Lower leg skin (tissue), 4 donors: ENCODE measurements at places on chromosomes 4 and X. TPM values are rescaled to one million over a fixed set of nuclear protein-coding genes. Genes with fewer than 3 reads are reported as not detected.

DNA sequence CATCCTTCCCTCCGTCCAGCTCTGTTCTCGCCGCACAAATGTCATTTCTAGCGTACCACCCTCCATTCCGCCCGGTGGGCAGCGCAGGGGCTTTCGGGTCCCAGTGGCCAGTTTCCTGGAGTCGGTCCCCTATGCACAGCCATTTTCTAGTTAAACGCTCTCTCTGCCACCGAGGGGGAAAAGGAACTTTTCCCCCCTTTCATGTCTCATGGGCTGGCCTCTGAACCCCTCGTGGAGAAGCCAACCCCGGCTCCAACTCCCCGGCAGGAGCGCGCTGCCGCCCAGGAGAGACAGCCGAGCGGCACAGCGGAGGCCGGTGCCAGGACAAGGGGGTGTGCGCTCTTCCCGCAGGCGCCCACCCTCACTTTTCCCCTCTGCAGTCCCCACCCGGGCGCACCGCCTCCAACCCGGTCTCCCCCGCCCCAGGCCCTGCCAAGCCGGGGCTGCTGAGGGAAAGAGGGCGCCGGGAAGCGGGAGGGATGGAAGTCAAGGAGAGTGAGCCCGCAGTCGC lies 662 bp downstream of the APBB2 start:
- no peak for DNase-seq

GRCh38 chrX:49106930-49107329 lies 16.6 kb downstream of the GPKOW start:
- no peak for DNase-seq

TBX22 gene
- not detected for total RNA-seq

- no peak for DNase-seq
These were observed 48.8 kb downstream of the CLDN34 start for GRCh38 chrX:10015723-10016518.

- no peak for DNase-seq
These were observed 64.1 kb downstream of the ALPK1 start for GRCh38 chr4:112361181-112361791.
